ENCODE measurements at places on chromosomes 11 and 22.

DNA sequence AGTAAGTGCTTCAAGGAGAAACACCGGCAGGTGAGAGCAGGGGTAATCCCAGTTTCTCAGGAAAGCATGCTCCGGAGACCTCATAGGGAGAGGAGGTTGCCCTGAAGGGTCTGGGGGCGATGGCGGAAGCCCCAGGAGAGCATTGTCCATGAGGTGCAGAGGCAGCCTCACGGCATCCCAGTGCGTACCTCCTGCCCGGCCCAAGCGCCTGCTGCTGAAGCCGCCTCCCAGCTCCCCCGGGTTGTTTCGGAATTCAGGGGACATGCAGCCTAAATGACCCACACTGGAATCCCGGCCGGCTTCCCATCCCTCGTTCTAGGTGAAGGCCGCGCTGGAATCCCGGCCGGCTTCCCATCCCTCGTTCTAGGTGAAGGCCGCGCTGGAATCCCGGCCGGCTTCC is 2.7 kb downstream of the ZBED4 start:
- no peak for DNase-seq

GRCh38 chr11:104817973-104818372 is 80.3 kb downstream of the CASP12 start:
- DNase-seq, result no peak

DNA sequence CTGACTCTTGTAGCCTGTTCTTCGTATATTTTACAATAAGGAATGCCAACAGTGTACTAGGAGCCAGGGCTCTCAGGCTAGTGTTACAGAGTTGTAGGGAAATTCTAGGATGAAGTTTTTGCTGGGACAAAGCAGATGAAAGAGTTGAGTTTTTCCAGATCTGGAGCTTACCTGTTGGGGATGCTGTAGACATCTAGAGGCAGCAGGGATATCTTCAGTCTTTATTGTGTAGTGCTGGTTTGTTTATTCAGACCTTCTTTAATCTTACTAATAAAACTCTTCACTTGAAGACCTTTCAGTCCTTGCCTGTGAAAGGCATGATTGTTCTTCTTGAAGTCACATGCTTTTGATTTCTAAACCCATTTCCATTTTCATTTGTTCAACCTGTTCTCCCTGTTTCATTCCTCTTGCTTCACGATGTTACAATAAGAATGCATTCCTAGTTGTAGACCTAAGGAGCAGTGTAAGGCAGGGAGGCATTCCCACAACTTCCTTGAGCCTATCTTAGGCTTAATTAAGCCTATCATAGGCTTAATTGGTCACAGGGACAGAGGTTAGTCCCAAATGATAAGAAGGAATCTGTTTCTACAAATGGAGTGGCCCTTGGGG is 7.9 kb upstream of the SLC37A2 start:
- no peak for DNase-seq

DNA sequence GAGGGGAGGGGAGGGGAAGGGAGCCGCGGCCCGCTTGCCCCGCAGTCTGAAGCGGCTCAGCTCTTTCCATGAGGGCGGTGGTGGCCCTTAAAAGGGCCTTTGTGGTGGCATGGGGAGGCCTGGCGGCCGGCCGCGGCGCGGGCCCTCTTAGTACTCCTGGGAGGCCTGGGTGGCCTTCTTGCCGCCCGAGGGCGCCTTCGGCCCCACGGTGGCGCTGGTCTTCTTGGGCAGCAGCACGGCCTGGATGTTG is 6.9 kb downstream of the DPAGT1 start:
- peak; percentile 95 for DNase-seq

- no peak for DNase-seq
These were observed 18.6 kb downstream of the ASCC2 start for GRCh38 chr22:29819501-29819900.

DNA sequence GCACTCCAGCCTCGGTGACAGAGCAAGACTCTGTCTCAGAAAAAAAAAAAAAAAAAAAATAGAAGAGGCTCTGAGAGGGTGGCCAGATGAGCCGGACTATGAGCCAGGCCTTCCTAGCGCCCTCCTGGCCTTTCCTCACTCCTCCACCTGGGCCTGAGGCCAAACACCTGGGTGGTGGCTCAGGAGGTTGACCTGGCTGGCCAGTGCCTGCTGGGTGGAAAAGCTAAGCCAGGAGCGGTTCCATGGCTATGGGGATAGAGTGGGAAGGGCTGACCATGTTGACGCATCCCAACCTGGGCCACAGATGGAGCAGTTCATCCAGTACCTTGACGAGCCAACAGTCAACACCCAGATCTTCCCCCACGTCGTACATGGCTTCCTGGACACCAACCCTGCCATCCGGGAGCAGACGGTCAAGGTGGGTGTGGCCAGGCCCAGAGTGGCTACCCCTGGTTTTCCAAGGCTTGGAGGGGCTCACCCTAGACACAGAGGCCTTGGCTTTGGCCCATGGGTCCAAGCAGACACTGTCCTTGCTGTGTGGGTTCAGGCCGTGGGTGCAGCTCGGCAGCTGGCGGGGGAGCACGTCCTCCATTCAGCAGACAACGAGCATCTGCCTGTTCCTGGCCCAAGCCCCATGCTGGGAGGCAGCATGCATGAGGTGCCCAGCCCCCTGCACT is 7.6 kb downstream of the SCYL1 start:
- DNase-seq, result no peak

GRCh38 chr11:134393638-134394037 is 18.4 kb downstream of the B3GAT1 start:
- peak; percentile 41 for DNase-seq

DNA sequence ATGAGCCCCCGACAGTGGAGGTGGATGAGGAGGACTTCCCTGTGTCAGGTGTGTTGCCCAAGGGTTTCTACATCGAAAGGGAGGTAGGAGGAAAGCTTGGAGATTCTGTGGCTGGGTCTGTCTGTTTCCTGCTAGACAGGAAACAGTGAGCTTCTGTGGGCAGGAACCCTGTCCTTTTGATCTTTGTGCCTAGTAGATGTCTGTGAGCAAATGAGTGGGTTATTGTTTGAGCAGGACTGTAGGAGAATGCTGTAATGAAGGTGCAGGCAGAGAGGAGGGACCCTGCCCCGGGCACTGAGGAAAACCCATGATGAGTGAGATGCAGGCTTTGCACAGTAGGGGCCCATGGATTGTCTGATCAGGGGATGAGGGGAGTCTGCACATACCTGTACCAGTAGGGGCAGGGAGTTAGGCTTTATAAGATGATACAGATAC is 14.0 kb downstream of the USP35 start:
- no peak for DNase-seq

GRCh38 chr11:71987521-71987920 is 11.2 kb upstream of the IL18BP start:
- no peak for DNase-seq
